Activated T-helper 1 cell treated with anti-CD3 and anti-CD28 coated beads, Interleukin-12 subunit alpha, Interleukin-12 subunit beta, Interleukin-2, Interleukin-4 antibody, amounts not matched to agents 30 ng/mL and 10 ng/mL and 1 ng/mL, durations not matched to agents 14 hours and 24 hours and 36 hours (primary cell): ENCODE measurements at places on chromosomes 4 and X. TPM values are rescaled to one million over a fixed set of nuclear protein-coding genes. Genes with fewer than 3 reads are reported as not detected.

- DNase-seq: no peak
- H3K4me3 ChIP-seq: peak overlapping the region; percentile 30
- H3K36me3 ChIP-seq: peaks cover 11% of the 10 kb centered on the region
- H3K4me1 ChIP-seq: peaks cover 14% of the 10 kb centered on the region
- H3K27me3 ChIP-seq: no peaks in the 10 kb centered on the region
- no peak overlapping the region for H3K27ac ChIP-seq
Measured at GRCh38 chrX:154487518-154488290, 1.3 kb upstream of the UBL4A start.

SSX4B gene
- total RNA-seq: not detected in 2 replicates

CCDC120 gene
- total RNA-seq: 4.4 and 5.1 TPM in 2 replicates

DHX15 gene
- total RNA-seq: 246 and 260 TPM in 2 replicates

ZBTB49 gene
- 7.4 and 8.5 TPM in 2 replicates for total RNA-seq
